NCI-H748 treated with DMSO at 0.1 percent for 48 hours (cell line): ENCODE measurements at places on chromosomes 5 and 9.

DNA sequence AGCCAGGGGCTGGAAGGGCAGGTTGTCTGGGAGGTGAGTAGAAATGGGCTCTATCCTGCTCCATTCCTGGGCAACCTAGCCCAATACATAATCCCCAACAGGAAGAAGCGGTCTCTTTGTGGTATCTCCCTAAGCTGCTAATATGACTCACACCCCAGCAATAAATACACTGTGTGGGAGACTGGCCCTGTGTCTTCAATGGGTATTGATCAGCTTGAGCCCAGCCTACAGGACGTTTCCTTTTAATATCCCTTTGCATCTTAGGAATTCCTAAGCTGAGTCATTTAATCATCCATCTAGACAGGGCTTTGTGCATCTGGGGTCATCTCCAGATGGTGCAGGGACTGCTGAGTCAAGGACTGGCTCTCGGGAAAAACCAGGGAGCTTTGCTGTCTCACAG is 207.0 kb upstream of the PANK3 start:
- DNase-seq: no peak

- no peak for DNase-seq
Measured at GRCh38 chr5:141371572-141372475, 1.8 kb downstream of the PCDHGB3 start.

DNA sequence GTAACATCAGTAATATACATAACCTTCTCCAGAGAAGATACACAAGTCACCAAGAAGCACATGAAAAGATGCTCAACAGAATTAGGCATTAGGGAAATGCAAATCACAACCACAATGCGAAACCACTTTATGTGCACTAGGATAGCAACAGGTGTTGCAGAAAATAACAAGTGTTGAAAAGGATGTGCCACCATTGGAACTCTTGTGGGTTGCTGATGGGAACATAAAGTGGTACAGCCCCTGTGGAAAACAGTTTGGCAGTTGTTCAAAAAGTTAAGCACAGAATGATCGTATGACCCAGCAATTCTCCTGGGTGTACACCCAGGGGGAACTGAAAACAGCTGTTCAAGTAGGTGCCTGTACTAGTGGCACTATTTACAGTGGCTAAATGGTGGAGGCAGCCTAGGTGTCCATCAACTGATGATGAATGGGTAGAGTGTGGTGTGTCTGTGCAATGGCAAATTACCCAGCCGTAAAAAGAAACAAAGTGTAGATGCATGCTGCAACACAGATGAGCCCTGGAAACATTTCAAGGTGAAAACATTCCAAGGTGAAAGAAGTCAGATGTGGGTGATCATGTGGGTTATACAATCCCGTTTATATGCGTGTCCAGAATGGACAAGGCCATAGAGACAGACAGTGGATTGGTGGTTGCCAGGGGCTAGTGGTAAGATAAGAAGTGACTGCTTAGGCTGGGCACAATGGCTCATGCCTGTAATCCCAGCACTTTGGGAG is 27.2 kb downstream of the CCDC69 start:
- no peak for DNase-seq

GRCh38 chr5:163913548-163913947 is 408.1 kb downstream of the MAT2B start:
- DNase-seq: no peak

DNA sequence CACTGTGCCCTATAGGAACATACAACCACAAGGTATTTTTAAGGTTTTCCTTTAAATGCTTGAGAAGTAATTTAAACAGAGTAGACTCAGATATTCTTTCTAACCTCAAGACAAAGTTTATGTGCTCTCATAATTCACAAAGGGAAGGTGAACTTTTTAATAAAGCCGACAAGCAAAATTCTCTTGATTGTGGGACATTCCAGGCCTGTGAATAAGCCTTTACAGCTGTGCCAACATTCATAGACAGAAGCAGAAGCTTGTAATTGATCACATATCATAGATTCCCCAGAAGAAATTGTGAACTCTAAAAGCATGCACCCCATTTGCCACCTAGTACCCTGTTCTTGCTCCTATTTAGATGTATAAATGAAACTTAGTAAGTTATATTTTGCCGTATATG is 1107.8 kb upstream of the SEMA6A start:
- no peak for DNase-seq

GRCh38 chr9:130918101-130918825 is 20.8 kb downstream of the FIBCD1 start:
- no peak for DNase-seq

DNA sequence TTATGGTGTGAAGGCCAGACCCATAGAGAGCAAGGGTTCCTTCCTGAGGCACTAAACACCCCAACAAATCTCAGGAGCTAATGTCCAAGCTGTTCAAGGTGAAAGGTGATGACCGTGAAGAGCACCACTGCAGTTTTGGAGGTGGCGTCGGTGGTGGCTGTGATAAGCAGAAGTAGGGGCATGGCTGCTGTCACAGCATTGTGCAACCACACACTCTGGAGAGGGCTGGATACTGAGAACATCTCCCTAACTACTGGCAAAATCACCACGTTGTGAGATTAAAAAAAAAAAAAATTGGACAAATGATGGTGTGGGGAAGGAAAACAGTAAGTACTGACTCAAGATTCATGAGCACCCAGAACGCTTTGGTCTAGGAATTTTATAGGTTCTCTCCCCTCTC is 156.5 kb downstream of the PJA2 start:
- DNase-seq: no peak

DNA sequence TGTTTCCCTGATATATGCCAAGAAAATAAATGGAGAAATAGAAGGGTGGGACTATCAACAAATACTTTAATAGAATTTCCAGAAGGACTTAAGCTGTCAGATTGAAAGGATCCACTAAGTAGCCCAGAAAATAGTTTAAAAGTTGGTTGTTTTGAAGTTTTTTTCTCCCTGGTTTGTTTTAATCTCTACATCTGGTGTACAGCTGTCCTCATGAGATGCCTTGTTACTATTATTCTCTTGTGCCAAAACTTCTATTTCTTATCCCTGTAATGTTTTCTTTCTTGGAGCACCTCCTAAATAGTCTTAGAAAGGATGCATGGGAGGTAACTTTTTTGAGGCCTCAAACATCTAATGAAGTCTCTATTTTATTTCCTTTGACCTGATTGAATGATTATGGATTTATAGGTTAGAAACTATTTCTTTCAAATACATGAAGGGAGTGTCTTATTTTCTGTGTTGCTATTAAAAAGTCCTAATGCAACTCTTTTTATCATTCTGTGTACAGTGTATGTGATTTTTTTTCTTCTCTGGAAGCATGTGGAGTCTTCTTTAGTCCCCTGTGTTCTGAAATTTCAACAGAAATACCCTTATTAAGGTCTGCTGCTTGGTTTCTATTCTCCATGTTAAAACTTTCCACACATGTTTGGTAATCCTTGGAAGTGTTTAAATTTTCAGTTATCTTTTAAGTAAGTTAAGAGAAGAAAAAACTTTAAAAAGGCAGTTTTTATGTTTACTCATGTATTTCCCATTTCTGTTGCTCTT is 140.0 kb upstream of the CDKN2B start:
- DNase-seq: no peak

DNA sequence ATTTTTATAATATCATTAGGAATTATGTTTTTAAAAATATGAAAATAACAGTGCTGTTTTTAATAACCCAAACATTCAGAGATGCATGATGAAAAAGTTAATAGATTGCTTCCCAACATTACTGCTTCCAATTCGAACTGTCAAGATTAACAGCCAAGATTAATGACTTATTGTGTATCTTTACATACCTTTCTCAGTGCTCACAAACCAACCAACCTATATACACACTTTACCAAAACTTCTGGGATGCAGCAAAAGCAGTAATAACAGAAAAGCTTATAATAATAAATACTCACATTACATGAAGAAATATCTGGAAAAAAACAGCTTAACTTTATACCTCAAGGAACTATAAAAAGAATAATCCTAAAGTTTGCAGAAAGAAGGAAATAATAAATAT is 82.1 kb downstream of the TMEM232 start:
- no peak for DNase-seq

DNA sequence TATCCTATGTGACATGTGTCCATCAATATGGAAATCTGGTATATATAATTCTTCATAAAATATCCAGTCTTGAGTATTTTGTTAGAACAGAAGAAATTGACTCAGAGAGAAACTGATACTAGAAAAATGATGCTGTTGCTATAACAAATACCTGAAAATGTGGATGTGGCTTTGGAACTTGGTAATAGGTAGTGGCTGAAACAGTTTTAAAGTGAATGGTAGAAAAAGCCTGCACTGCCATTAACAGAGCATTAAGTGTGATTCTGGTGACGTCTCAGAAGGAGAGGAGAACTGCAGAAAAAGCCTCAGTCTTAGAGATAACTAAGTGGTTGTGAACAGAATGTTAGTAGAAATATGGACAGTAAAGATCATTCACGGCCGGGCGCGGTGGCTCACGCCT is 634.9 kb upstream of the ZNF608 start:
- no peak for DNase-seq

GRCh38 chr9:122816163-122816867 is 12.1 kb downstream of the PDCL start:
- DNase-seq: no peak

- no peak for DNase-seq
Measured at GRCh38 chr5:28430565-28431178, 1392.3 kb upstream of the CDH9 start.

DNA sequence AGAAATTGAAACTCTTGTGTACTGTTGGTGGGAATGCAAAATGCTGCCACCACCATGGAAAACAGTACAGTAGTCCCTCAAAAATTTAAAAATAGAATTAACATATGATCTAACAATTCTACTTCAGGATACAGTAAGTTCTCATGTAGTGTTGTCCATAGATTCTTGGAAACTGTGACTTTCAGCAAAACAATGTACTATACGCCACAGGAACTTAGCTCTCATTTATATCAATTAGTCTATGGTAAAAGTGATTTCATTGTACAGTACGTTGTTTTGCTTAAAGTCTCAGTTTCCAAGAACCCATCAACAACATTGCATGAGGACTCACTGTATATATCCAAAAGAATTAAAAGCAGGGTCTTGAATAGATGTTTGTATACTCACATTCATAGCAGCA is 233.5 kb upstream of the GAS1 start:
- no peak for DNase-seq

GRCh38 chr9:120610975-120611689 is 31.2 kb upstream of the CDK5RAP2 start:
- no peak for DNase-seq

GRCh38 chr5:90598293-90598692 is 39.7 kb downstream of the ADGRV1 start:
- no peak for DNase-seq

DNA sequence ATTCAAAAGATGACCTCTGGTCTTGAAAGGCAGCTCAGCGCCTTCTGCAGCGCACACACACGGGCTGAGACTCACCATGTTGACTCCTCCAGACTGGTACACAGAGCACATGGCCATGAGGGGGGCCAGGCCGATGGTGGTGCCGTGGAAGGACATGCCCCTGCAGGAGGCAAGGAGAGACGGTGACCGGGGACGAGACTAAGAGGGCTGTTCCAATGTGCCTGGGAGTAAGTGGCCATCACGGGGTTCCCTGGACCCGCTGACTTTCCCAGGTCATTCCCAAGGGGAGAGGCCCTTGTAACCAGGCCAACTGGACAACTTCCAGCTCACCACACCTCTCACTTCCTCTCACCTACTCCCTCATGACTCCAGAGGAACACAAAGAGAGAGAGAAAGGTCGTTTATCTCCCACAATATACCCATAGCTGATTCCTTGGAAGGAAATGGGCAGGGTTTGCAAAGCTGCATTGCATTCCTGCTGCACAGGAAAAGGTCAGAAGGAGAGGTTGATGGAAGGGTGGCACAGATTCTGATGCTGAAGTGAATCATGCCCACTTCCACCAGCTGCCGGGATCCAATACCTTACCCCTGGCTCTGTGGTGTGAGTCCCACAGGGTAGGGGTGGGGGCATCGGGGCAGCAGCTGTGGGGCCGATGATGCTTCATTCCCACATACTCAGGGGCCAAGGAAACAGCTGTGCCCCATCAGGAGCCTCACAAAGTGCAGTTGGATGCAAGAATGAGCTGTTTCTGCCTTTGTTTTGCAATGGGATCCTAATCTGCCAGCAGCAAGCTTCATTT is 47.2 kb downstream of the NIPAL4 start:
- DNase-seq: no peak

- no peak for DNase-seq
Measured at GRCh38 chr9:34559624-34560455, 29.7 kb downstream of the CNTFR start.

DNA sequence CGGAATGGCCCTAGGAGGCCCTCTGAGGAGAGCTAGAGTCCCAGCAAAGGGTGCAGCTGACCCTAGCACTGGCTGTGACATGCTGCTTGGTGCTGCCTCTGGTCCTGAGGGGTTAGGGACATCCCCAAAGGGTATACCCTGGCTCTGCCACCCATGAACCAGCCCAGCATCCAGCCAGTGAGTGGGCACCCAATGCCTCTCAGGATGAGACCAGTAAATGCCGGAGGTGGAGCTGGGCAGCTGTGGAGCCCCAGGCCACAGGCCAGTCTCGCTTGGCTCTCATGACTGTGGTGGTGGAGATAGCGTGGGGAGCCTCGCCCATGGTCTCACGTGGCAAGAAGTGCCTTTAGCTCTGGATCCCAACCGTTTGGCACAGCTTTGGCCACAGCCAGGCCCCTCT is 3.7 kb upstream of the CEL start:
- DNase-seq: no peak

- no peak for DNase-seq
Measured at GRCh38 chr9:95140821-95141220, 176.7 kb downstream of the FANCC start.

- DNase-seq: no peak
Measured at GRCh38 chr9:32431940-32432555, 47.6 kb downstream of the ACO1 start.

DNA sequence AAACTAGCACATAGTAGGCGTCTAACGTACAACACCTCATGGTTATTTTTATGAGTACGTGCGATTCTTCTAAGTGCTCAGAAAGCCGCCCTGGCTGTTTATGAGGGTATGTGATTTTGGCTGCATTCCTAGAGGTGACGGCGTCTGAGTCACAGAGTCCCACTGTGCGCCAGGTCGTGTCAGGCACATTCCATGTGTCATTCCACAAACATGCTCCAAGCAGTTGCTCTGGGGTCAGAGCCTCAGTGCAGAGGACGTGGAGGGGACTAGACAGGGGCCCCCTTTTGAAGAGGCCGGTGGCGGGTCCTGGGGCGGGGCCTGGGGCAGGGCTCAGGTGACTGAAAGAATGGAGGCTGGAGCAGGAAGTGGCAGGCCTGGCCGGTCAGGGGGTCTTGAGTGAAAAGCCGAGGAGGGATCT is 51.9 kb downstream of the NEK6 start:
- no peak for DNase-seq

DNA sequence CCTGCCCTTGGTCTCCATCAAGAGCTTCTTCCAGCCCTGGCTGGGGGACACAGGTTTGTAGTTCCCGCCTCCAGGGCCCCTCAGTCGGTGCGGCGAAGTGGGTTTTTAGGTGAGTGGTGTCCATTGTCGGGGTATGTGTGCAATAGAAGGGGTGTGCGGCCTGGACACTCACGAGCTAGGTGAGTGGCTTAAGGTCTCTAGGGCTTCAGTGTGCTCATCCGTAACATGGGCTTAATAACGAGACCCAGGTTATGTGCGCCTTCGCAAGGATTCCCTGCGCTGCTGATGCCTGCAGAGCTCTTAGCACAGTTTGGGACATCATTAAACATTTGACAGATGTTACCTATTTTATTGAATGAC is 656 bp downstream of the CEP78 start:
- DNase-seq: peak; percentile 39
